ENCODE measurements at places on chromosomes 7 and 10.

- no peak overlapping the region for H3K27ac ChIP-seq
- DNase-seq, result no peak
- H3K4me3 ChIP-seq, result no peak overlapping the region
Measured at GRCh38 chr10:111716032-111716431, 467.5 kb downstream of the GPAM start.

- no peaks in the 10 kb centered on the region for H3K4me1 ChIP-seq
- H3K27me3 ChIP-seq, result peaks cover 2% of the 10 kb centered on the region
- no peaks in the 10 kb centered on the region for H3K36me3 ChIP-seq
- H3K27ac ChIP-seq, result no peak overlapping the region
Measured at GRCh38 chr10:121078672-121079102, 227.5 kb downstream of the WDR11 start.

DNA sequence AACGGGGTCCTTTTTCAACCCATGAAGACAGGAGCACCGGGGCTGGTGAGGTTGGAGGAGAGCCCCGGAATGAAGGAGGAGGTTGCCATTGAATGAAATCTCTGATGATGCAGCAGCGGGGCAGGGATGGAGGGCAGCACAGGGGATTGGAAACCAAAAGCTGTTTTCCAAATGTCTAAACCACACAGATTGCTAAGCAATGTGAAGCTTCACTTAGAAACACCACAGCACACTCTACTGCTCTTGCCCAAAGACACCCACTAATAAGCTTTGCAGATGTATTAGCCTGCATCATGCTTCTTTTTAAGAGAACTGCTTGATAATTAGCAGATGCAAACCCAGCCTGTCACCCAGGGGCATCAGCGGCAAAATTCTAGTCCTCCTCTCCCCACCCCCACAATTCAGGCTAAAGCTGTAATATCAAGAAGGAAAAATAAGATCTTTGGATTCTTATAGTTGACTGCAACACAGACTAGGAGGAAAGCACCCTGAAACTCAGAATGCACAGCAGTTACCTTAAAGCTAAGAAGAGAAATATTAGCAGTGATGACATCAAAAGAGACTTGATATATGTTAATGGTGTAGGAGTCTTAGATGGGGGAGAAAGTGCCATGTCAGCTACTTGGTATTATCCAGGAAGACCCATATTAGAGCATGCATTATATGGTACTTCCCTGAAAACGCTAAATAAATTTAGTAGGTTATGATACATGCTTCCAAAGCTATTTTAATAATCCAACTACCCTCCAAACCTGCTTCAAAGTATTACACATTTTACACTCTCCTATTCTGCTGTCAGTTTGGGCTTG, 666.7 kb downstream of the KCNMA1 start:
- H3K4me3 ChIP-seq, result no peak overlapping the region
- peaks cover 2% of the 10 kb centered on the region for H3K27me3 ChIP-seq
- peaks cover 25% of the 10 kb centered on the region for H3K4me1 ChIP-seq
- H3K27ac ChIP-seq, result no peak overlapping the region

GRCh38 chr10:89706011-89706410, 4.6 kb downstream of the KIF20B start:
- peaks cover 5% of the 10 kb centered on the region for H3K36me3 ChIP-seq
- peak overlapping the region; percentile 71 for H3K4me3 ChIP-seq

DNA sequence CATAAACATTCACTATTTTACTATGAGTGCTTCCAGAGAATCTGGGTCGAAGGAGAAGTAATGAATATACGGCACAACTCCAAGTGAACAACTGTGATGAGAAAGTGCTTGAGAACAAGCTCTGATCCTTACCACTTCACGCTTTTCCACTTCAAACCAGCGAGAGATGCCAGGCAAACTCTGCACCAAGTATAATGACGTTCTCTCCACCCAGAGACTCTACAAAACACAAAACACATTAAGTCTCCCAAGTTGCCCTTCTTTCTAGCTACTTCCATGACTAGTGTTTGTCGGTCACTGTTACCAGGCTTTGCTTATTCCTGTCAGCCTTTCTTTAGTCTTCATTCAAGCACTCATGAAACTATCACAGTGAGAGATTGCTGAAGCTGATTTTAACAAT, 193.1 kb upstream of the IMMP2L start:
- no peak overlapping the region for H3K4me3 ChIP-seq
- H3K27ac ChIP-seq, result no peak overlapping the region
- no peaks in the 10 kb centered on the region for H3K36me3 ChIP-seq
- H3K27me3 ChIP-seq, result peaks cover 2% of the 10 kb centered on the region
- DNase-seq, result no peak
- peaks cover 37% of the 10 kb centered on the region for H3K4me1 ChIP-seq

DNA sequence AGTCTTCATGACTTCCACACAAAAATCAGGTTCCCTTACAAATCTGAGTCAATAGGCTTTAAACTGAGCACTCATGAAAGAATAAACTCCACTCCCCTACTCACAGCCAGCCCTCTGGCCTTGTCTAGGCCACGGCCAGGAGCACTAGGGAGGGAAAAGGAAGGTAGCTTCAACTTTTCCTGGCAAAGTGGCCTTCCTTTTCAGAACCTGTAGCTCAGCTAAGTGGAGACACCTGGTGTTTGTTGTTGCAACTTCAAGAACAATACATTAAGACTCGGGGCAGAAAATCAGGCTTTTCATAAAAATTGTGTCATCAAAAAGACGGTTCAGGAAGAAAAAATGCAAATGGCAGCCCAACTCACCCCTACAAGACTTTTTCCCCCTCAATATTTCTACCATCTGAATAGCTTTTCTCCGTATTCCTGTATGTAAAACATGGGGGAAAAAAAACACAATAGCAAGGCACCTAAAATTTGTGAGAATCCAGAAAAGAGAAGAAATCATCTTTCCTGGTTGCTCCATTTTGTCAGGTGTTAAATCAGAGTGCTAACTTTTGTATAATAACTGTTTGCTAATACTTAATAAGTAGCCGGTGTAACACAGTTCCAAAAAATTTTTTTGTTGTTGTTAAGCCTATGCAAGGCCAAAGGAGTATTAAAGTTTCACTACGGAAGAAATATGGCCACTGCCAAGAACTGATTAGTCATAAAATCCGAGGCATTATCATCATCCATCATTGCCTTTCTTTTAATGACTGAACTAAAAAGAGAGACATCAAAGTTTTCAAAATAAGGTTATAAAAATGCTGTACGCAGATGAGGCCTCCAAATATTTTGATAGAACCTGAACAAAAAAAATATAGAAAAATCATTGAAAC, 66.2 kb upstream of the ARID5B start:
- peak; percentile 78 for DNase-seq
- H3K27ac ChIP-seq, result peak overlapping the region; percentile 68
- H3K4me3 ChIP-seq, result peak overlapping the region; percentile 81
- H3K36me3 ChIP-seq, result peaks cover 4% of the 10 kb centered on the region
- H3K27me3 ChIP-seq, result no peaks in the 10 kb centered on the region

GRCh38 chr10:74991435-74991834, 120.0 kb upstream of the SAMD8 start:
- H3K36me3 ChIP-seq, result peaks cover 41% of the 10 kb centered on the region
- no peak overlapping the region for H3K27ac ChIP-seq
- peak; percentile 10 for DNase-seq

DNA sequence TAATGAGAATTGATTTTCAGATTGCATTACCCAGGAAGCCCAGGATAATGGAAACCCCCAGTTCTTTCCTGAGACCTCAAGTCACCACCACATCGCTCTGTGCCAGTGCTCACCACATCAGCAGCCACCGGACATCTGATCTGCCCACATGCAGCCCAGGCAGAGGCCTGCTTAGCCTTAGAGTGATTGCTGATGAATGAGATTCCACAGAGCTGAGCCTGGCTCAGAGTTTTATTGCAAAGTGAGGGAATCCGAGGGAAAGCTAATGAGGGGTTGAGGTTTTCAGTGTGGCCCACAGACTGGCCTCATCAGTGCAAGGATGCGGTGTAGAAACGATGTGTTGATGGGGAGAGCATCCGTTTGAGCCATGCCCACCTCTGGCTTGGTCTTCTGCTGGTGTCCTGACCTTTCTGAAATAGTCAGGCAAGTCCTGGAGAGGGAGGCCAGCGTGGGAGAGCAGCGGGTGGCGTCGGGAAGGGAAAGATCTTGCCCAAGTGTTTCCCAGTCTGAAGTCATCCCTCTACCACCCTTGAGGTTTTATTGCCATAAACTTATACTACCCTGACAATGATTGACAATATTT, 120.3 kb downstream of the ITIH5 start:
- no peaks in the 10 kb centered on the region for H3K27me3 ChIP-seq
- H3K27ac ChIP-seq, result no peak overlapping the region
- no peaks in the 10 kb centered on the region for H3K36me3 ChIP-seq
- H3K4me1 ChIP-seq, result no peaks in the 10 kb centered on the region
- DNase-seq, result no peak

GRCh38 chr10:94012834-94013233, 19.1 kb downstream of the PLCE1 start:
- H3K36me3 ChIP-seq, result 0 out of 2 replicates have a peak, but pooled peaks cover 4% of the 10 kb centered on the region
- H3K4me3 ChIP-seq, result no peak overlapping the region
- H3K4me1 ChIP-seq, result no peaks in the 10 kb centered on the region
- DNase-seq, result no peak
- no peak overlapping the region for H3K27ac ChIP-seq
- H3K27me3 ChIP-seq, result peaks cover 4% of the 10 kb centered on the region

- H3K4me1 ChIP-seq, result no peaks in the 10 kb centered on the region
- H3K27ac ChIP-seq, result no peak overlapping the region
- H3K27me3 ChIP-seq, result no peaks in the 10 kb centered on the region
- no peaks in the 10 kb centered on the region for H3K36me3 ChIP-seq
- DNase-seq, result no peak
Measured at GRCh38 chr7:69228212-69228811, 370.0 kb upstream of the AUTS2 start.

DNA sequence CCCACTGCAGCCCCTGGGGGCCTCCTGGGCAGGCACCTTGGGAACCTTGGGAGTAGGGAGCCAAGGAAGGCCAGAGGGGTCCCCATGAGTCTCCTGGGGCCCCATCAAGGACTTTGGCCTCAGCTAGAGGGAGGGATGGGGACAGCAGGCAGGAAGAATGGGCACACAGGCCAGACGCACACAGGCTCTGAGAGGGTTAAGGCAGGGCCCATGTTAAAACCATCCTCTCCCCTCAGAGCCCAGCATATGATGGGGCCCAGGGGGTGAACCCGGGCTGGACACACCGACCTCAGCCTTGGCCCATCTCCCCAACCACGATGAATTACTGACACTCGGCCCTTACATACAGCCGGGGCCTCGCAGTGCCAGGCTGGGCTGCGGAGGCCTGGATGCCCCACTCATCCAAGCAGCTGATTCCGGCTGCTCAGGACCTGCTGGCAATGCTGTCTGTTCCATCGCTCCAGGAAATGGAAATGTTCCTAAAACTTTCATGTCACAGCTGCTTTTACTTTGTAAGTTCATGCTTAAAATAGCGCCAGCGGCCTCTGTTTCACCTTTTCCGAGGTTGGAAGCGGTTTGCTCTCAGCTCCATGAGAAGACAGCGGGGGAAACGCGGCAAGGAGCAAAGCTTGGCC, 17.3 kb upstream of the INPP5A start:
- peaks cover 48% of the 10 kb centered on the region for H3K4me1 ChIP-seq
- H3K27ac ChIP-seq, result peak overlapping the region; percentile 74
- H3K27me3 ChIP-seq, result peaks cover 3% of the 10 kb centered on the region
- peak overlapping the region; percentile 21 for H3K4me3 ChIP-seq

DNA sequence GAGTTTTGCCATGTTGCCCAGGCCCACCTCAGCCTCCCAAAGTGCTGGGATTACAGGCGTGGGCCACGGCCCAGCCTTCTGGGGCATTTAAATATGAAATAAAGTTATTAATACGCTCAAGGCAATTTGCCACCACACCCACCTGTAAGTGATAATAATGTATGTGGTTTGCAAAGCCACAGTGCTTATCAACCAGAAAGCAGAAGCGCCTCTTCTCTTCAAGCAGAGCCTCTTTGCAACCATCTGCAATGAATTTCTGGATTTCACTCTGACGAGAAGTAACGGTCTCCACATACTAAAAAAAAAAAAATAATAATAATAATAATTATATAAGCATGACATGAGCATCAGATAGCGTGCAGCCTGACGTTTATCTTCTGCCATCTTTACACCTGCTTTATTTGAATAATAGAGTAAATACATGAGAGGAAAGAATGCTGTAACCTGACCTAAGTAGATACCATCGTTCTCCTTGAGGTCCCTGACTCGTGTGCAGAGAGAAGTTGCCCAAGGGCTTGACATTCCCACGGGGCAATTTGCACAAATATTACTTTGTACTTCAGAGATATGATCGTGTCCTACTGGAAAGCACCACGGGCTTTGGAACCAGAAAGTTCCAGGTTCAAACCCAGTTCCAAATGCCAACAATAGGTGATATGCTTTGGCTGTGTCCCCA, 34.0 kb downstream of the BRI3 start:
- peaks cover 6% of the 10 kb centered on the region for H3K4me1 ChIP-seq
- peaks cover 20% of the 10 kb centered on the region for H3K36me3 ChIP-seq
- H3K27ac ChIP-seq, result no peak overlapping the region

- no peak for DNase-seq
- H3K4me1 ChIP-seq, result no peaks in the 10 kb centered on the region
- no peaks in the 10 kb centered on the region for H3K36me3 ChIP-seq
- H3K27ac ChIP-seq, result no peak overlapping the region
- H3K27me3 ChIP-seq, result peaks cover 2% of the 10 kb centered on the region
Measured at GRCh38 chr7:19747740-19748339, 25.6 kb downstream of the TMEM196 start.

DNA sequence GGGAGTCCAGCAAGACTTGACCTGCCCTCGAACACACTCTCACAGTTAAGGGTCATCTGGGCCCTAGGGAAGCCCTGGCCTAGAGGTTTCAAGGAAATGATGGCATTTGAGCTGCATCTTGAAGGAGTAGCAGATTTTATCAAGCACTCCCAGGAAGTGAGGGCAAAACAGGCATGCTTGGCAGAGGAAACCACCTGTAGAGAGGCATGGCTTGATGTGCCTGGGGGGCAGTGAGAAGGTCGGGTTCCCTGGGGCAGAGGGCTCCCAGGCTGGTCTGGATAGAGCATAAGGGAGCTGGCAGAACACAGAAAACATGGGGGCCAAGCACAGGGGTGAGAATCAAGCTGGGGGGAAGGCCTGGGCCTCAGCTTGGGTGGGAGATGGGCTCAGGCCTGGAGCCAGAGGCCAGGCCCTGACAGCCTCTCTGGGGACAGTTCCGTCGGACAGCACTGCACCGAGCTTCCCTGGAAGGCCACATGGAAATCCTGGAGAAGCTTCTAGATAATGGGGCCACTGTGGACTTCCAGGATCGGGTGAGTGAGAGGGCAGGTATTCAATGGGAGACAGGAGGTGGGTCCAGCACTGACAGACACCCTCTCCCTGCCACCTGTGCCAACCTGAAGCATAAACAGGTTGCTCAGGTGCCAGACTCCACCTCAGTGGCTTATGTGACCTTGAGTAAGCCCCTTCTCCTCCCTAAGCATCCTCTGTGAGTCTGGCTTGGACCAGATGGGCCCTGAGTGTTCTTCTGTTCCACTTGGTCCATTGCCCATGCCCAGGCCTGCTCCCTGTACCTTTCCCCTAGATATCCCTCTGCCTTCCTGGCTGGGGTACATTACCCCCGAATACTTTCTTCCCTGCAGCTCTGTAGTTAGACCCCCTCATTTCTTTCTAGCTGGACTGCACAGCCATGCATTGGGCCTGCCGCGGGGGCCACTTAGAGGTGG, 3.5 kb upstream of the HOGA1 start:
- no peaks in the 10 kb centered on the region for H3K36me3 ChIP-seq
- peaks cover 13% of the 10 kb centered on the region for H3K4me1 ChIP-seq
- no peak for DNase-seq
- no peaks in the 10 kb centered on the region for H3K27me3 ChIP-seq

GRCh38 chr7:107833684-107834106, 30.7 kb upstream of the SLC26A3 start:
- no peak overlapping the region for H3K27ac ChIP-seq
- no peak for DNase-seq
- H3K36me3 ChIP-seq, result no peaks in the 10 kb centered on the region
- no peaks in the 10 kb centered on the region for H3K4me1 ChIP-seq

GRCh38 chr7:111089822-111090426, 1.0 kb upstream of the LRRN3 start:
- DNase-seq, result peak; percentile 40
- no peak overlapping the region for H3K27ac ChIP-seq
- H3K27me3 ChIP-seq, result no peaks in the 10 kb centered on the region

All from HFFc6 (cell line).